Hair follicle dermal papilla cell (primary cell): ENCODE measurements at places on chromosomes 2 and 18. TPM values are rescaled to one million over a fixed set of nuclear protein-coding genes. Genes with fewer than 3 reads are reported as not detected.

The MBD1 gene
- 74.4 and 84.5 TPM in 2 replicates for total RNA-seq

The LAMA3 gene
- 4.9 and 5.1 TPM in 2 replicates for total RNA-seq

The PNO1 gene
- 8.8 and 9.5 TPM in 2 replicates for total RNA-seq

The TEX44 gene
- total RNA-seq: not detected in 2 replicates

The CREG2 gene
- total RNA-seq: under 0.01 and 0.32 TPM in 2 replicates

The TPO gene
- total RNA-seq: not detected in 2 replicates

The ATP8B1 gene
- 52.8 and 63.3 TPM in 2 replicates for total RNA-seq

The MEP1B gene
- 0.12 TPM in 1 of 2 replicates, not detected in the other for total RNA-seq

The ADD2 gene
- 0.32 TPM in 1 of 2 replicates, not detected in the other for total RNA-seq

The CCDC138 gene
- total RNA-seq: 2.6 and 4.1 TPM in 2 replicates

The PDCD1 gene
- total RNA-seq: not detected in 2 replicates

The NBAS gene
- total RNA-seq: 74.8 and 89.4 TPM in 2 replicates

The LIMS2 gene
- total RNA-seq: 11.2 and 16.2 TPM in 2 replicates

The TRIM43 gene
- not detected in 2 replicates for total RNA-seq

The TUBB8B gene
- not detected in 2 replicates for total RNA-seq

The CCDC85A gene
- total RNA-seq: 2.9 and 3.4 TPM in 2 replicates

The CD28 gene
- total RNA-seq: not detected in 2 replicates

The ACKR3 gene
- 17.8 and 27.7 TPM in 2 replicates for total RNA-seq

The COL6A3 gene
- total RNA-seq: 4,331 and 7,373 TPM in 2 replicates

The ASB18 gene
- not detected in 2 replicates for total RNA-seq

The GLI2 gene
- total RNA-seq: 5.1 and 19.0 TPM in 2 replicates

The FEV gene
- total RNA-seq: not detected in 2 replicates

The SKOR2 gene
- total RNA-seq: not detected in 2 replicates

The ALK gene
- 0.12 and 0.16 TPM in 2 replicates for total RNA-seq

The TTLL4 gene
- 9.8 and 18.3 TPM in 2 replicates for total RNA-seq

The CCDC141 gene
- total RNA-seq: not detected in 2 replicates

The HOXD11 gene
- not detected in 2 replicates for total RNA-seq

The SELENOI gene
- total RNA-seq: 13.6 and 17.2 TPM in 2 replicates

The VWC2L gene
- total RNA-seq: under 0.01 TPM in 1 of 2 replicates, not detected in the other

The ELOA2 gene
- not detected in 2 replicates for total RNA-seq

The FAM110C gene
- under 0.01 TPM in 1 of 2 replicates, not detected in the other for total RNA-seq

The RAD51AP2 gene
- not detected in 2 replicates for total RNA-seq

The CNDP1 gene
- total RNA-seq: not detected in 2 replicates

The EVA1A gene
- total RNA-seq: 31.2 and 32.1 TPM in 2 replicates

The GAL3ST2 gene
- not detected in 2 replicates for total RNA-seq

The STEAP3 gene
- 45.4 and 60.0 TPM in 2 replicates for total RNA-seq
